CD4-positive, alpha-beta T cell treated with Interferon alpha-2 for 1 hour (primary cell): ENCODE measurements at places on chromosomes 1 and 21.

- no peak for DNase-seq
Observed at GRCh38 chr1:86507935-86508582, 38.8 kb upstream of the CLCA4 start.

GRCh38 chr1:100147875-100148274, 14.9 kb downstream of the TRMT13 start:
- no peak for DNase-seq

- no peak for DNase-seq
Observed at GRCh38 chr1:244665771-244666217, 12.9 kb downstream of the DESI2 start.

DNA sequence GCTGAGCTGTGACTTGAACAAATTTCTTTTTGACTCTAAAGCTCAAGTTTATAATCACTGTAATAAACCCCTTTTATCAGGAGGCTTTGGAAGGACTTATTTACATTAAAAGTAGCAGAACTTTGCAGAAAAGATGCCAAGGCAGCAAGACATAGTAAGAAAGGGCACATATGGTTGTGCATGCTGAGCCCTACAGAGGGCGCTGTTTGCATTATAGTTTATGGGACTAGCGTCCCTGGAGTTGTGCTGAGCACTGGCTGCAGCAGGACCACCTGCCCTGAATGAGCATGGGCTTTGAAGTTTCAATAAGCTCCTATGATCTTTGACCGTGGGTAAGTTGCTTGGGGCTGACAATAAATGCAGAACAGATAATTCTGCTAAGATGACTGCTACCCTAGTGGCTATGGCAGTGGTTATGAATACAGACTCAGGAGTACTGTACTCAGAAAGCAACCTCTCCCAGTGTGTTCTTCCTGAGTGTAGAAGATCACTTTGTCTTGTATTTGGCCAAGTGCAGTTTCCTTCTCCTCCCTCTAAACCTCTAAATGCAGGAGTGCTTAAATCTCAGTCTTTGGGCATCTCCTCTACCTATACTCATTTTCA, 45.4 kb upstream of the USP1 start:
- peak; percentile 14 for DNase-seq

- DNase-seq: no peak
Observed at GRCh38 chr1:184629266-184629665, 125.4 kb downstream of the EDEM3 start.

DNA sequence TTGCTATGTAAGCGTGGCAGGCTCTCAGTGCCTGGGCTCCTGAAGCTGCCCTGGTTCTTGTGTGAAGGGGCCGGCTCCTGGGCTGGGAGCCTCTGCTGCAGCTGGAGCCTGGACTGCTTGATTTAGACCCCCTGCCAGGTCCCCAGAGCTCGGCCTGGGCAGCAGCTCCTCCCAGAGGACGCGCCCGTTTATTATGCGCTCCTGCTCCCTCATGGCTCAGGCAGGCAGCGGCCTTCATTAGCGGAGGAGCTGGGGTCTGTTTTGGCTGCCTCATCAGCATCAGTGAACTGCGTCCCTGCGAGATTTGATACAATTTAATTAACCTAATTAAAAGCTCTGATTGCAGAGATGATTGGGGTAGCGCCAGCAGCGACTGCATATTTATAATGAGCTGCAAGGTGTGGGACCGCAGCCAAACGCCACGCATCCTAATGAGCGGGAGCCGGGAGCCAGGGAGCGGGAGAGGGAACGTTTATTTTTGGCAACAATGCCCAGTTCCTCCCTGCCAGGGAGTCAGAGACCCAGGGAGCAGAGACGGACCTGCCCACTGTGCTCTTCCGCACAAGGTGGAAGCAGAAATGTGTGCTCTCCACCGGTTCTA, 16.6 kb downstream of the UTP11 start:
- no peak for DNase-seq

DNA sequence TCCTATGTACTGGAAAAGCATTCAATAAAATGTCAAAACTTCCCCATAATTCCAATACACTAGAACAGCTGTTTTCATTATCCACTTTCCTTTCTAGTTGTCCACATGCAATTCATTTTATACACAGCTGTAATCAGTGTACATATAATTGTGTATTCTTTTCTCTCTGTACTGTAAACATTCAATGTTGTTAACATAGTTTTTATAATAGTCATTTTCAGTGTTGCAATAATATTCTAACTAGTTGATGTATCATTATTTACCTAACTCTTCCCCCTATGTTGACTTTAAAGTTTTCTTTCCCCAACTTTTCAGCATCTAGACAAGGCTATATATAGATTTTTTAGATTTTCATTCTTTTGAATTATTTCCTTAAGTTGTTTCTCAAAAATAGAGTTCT, 44.4 kb downstream of the DIPK1A start:
- no peak for DNase-seq

DNA sequence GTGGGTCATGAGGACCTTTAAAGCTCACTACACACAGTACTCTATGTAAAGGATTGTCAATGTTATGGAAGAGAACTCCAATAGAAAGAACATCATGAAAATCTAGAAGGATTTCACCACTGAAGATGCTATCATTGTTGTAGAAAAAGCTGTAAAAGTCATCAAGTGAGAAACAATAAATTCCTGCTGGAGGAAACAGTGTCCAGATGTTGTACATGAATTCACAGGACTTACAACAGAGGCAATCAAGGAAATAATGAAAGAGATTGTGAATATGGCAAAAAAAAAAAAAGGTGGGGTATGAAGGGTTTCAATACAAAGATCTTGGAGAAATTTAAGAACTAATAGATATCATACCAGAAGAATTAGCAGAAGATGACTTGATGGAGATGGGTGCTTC, 355.1 kb upstream of the ZRANB2 start:
- DNase-seq: no peak

- peak; percentile 13 for DNase-seq
Observed at GRCh38 chr21:33300701-33301631, 23.8 kb upstream of the IFNAR1 start.

DNA sequence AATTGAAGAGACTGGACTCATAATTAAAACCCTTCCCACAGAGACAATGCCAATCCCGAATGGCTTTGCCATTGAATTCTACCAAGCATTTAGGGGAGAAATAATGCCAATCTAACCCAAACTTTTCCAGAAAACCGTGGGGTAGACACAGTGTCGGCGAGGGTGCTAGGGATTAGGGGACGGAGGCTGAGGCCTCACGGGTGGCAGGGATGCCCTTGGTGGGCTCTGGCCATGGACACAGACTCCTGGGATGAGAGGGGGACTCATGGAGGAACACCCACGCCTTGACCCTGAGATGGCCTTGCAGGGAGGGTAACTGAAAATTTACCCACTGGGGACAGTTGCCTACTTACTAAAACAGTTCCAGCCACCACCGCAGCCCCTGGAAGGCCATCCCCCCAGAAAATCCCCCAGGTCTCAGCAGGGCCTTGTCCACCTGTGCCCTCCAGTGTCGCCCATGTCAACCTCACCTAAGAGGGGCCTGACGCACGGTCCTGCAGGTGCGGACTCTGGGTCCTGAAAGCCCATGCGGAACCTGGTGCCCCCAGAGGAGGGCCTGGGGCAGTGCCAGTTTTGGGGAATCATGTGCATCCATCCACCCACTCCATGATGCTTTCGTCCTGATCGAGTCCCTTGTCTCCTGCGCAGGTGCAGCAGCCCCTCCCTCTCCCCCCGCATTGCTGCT, 1.9 kb downstream of the KRTAP10-5 start:
- no peak for DNase-seq

DNA sequence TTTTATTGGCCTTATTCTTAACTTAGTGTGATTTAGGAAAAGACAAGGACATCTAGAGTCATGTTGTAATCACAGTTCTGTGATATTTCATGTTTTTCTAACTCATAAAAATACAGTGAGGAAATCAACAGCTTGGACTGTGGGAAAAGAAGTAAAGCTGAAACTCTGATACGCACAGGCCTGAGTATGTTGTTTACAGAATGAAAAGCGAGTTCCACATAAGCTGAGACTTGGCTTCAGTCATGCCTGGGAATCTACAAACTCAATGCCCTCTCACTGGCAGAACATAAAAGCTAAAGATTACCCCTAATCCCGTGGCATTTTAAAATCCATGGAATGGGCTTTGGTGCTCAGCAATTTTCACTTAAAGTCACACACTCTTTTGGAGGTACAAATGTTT, 23.6 kb upstream of the ATP5PO start:
- DNase-seq: no peak

- no peak for DNase-seq
Observed at GRCh38 chr1:202632241-202632640, 78.0 kb downstream of the SYT2 start.

- DNase-seq: no peak
Observed at GRCh38 chr1:12430525-12430924, 187.5 kb downstream of the DHRS3 start.

DNA sequence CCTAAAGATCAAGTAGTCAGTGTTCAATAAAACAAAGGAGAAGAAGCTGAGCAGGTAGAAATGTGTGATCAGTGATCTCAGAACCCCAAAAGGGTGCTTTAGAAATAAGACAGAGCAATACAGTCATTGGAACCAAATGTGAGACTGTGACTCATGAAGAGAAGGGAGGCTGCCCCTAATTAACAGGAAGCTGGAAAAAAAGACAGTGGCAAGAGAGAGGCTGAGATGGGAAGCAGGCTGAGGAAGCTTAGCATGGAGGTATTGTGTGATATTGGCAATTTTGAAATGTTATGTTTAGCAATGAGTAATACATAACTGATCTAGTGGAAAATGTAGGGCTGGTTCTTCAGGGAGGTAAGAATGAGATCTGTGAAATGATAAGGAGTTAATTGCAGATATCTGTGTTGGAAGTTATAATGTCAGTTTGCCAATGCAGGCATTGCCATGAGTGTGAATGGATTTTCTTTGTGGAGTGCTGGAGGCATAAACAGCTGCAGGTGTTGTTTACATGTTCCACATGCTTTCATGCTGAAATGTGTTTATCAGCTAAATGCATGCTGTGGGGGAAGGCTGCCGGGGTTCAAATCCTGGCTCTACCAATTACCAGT, 90.6 kb upstream of the CACNA1E start:
- no peak for DNase-seq

DNA sequence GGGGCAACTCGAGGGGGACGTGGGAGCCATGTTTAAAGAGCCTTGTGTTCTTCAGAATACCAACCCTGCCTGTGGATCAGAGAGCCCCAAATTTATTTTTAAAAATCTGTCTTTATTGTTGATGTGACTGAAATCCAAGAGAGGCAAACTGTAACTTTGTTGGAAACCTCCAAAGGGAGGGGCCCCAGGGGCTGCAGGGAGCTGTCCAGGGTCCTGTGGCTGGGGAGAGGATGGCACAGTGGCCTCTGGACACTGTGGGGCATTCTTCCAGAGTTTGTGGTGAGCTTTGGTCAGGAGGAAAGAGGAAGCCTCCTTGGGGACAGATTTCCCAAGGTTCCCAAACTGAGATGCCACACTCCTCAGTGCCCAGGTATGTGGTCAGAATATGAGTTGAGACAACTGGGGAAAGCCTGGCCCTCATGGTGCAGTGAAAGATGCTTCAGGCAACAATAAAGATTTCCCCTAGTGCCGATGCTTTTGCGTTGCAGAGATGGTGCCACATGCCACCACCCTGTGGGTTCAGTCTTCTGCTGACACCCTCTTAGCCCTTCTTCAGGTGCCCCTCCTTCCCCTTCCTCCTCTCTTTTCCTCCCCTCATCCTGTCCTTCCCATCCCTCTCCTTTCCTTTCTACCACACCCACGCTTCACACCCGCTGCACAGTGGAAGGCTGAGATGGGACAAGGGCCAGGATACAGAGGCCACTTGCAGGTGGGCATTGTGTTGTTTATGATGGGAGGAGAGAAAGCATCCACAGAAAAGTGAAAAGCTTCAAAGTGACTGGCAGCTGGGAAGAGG, 122.1 kb downstream of the UCK2 start:
- DNase-seq: no peak

DNA sequence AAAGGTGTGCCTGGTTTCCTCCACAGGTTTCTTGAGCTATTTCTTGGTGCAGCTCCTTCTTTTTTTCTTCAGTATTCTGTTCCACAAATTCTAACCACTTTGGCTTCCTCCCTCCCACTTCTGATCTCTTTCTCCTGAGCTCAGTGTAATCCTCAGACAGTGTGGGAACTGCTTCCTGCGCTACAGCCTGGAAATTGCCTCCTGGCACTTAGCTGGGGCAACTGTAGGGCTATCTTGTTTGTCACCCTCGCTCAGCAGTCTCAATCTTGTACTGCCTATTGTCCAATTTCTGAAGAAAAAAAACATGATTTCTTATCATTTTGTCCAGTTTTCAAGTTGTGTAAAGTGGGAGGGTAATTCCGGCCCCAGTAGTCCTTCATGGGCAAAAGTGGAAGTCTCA, 24.0 kb upstream of the GALNT2 start:
- no peak for DNase-seq

- DNase-seq: no peak
Observed at GRCh38 chr1:222521299-222522104, 26.4 kb downstream of the HHIPL2 start.

- DNase-seq: no peak
Observed at GRCh38 chr1:52125736-52126359, 16.0 kb upstream of the ZFYVE9 start.

- DNase-seq: peak; percentile 9
Observed at GRCh38 chr1:203167026-203167912, 8.4 kb downstream of the MYBPH start.

- DNase-seq: no peak
Observed at GRCh38 chr1:15475752-15476314, at the start of gene CELA2B. Gene CELA2B (plus strand): TSS chr1:15476104. CDS start chr1:15476126, 22 bp downstream.

DNA sequence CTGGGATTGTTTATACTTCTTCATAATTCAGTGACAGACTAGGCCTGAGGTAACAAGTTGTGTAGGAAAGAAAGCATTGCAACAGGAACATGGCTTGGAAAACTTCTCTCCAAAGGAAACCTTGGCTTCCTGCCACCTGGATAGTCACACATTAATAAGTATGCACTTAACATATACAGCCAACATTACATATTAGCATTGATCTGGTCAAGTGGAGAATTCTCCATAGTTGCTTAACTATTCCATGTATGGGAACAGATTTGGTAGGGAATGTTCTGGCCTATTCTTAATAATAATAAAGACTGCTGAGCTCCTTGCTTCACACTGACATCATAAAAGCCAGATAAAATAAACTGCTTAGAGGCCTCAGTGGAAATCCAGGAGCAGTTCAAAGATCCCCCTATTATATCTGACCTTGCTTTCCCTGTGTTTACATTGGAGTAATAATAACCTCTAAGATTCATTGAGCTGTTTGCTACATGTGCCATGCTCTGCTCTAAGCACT, 27.2 kb upstream of the NFIA start:
- DNase-seq: no peak

DNA sequence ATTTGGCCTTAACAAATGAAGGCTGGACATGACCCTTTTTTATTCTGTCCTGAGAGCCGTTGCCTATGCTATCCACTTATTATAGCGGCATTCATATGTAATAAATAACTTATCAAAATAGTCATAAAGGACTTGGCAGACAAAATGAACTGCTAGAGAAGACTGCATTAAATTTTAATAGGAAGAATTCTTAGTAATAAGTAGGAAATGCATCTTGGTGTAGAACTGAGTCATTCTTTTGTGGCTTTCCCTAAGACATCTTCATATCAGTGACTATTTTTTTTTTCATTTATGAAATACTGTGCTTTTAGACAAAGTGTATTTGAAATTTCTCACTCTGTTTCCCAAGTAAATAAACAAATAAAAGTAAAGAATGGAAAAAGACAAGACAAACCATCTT, 45.6 kb downstream of the PBX1 start:
- DNase-seq: no peak

GRCh38 chr1:171226747-171227370, 21.4 kb upstream of the FMO1 start:
- DNase-seq: peak; percentile 13

GRCh38 chr1:116127848-116128540, 16.8 kb downstream of the MAB21L3 start:
- DNase-seq: no peak
